ENCODE measurements at places on chromosomes 5 and 9. TPM values are rescaled to one million over a fixed set of nuclear protein-coding genes. Genes with fewer than 3 reads are reported as not detected.

Gene TLR4
- 29.8 TPM for total RNA-seq

Gene GLRA1
- not detected for total RNA-seq

Gene PCDHA1
- not detected for total RNA-seq

Gene ZNF367
- 1.3 TPM for total RNA-seq

Gene AIF1L
- total RNA-seq = not detected

Gene KIAA1191
- total RNA-seq = 144 TPM

Gene CCDC171
- total RNA-seq = 1.5 TPM
